Ecto neural progenitor cell (in vitro differentiated cells): ENCODE measurements at places on chromosomes 7 and 10.

GRCh38 chr10:124916098-124916584, 25.8 kb upstream of the ZRANB1 start:
- DNase-seq: no peak

DNA sequence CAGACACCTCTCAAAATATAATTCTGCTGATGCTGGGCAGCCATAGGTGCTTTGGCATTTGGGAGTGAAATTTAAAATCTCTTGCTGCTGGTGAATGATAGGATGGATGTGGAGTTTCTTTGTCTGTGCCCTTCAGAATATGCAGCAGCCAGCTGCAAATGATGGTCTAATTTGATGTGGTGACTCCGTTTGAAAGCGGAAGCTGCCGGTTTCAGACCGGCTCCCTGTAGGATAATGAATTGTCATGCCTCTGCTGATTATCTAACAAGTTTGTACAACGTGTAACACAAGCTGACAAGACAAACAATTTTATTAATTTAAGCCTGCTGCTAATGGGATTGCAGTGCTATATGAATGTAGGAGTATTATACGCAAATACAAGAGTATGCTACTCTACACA, 103.5 kb downstream of the SND1 start:
- DNase-seq: no peak

GRCh38 chr10:123019264-123019663, 10.5 kb downstream of the ACADSB start:
- DNase-seq: no peak

GRCh38 chr10:78432583-78432982, 398.9 kb downstream of the RPS24 start:
- DNase-seq: no peak

- DNase-seq: no peak
Observed at GRCh38 chr7:52161483-52161882, 844.9 kb upstream of the COBL start.
